Stimulated activated CD8-positive, alpha-beta memory T cell treated with anti-CD3 and anti-CD28 coated beads, Interleukin-4, amount 100 ng/mL, for 1 hour (primary cell): ENCODE measurements at places on chromosomes 5 and 9.

DNA sequence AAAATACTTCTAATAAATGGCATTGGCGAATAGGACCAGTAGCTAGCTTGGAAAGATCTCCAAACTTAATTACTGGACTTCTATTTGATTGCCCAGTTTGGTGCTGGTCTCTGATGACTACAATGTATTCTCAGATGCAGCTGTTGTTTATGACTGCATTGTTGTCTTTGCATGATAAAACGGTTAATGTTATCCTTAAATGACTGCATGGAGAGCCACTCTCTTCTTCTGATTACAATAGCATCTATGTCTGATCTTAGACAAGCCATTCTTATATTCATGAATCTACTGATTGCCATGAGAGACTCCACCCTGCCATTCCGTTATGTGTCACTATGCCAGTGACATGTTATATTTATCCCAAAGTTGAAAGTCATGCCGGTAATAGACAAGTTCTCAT is 42.9 kb upstream of the ERBIN start:
- no peak for DNase-seq

DNA sequence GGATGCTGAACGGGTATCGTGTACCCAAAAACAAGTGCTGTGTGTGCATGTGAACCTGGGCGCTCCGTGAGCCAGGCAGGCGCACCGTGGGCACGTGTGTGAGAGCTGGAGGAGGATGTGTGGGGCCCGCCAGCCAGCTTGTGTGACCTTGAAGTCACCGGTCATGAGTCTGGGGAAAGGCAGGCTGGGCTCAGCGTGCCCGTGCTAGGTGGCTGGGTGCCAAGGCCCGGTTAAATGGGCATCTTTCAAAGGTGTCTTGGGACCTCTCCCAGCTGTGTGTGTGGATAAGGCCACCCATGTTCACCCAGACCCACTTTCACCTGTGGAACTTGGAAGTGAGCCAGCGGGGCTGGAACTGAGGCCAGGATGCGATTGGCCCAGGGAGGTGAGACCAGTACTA is 3.4 kb downstream of the KCNT1 start:
- DNase-seq: no peak

DNA sequence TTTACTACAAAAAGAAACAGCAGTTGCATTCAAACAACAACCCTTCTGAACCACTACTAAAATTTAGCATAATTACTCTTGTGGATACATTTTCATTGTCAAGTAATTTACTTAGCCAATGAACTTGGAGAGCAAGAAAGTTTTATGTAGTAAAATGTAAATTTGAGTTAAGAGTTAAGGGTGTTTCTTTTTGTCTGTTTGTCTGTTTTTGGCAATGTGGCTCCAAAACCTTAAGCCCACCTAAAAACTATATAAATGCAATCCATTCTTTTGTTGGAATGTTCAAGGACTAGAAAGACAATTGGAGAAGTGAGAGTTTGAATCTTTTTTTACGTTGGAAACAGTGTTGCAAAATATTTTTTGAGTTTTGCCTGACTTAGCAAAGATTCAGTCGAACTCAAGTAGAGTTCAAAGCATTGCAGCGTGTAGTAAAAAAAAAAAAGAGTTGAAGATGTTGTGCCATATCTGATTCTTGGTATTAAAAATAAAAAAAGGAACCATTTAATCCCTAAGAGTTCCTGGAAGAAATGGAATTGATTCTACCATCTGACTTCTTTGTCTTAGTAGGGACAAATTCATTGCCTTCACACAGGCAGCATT is 867 bp downstream of the SYK start:
- no peak for DNase-seq

- no peak for DNase-seq
Measured at GRCh38 chr5:177427919-177428573, 1.6 kb downstream of the GRK6 start.

DNA sequence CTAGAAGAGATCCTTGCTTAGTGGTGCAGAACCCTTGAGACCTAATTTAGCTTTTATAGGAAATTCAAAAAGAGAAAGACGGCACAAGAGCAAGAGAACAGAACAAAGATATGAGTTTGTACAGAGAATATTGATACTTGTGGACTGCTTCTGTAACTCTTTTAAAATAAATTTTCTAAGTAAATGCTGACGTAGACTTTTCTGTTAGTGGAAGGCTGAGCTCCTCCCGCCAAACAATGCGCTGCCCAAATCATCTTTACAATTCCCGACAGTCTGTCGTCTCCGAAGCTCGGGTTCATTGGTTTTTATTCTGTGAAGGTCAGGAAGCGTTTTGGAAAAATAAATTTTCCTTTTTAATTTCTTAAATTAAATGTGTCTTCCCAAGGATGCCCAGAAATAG is 22.3 kb downstream of the RORB start:
- no peak for DNase-seq

DNA sequence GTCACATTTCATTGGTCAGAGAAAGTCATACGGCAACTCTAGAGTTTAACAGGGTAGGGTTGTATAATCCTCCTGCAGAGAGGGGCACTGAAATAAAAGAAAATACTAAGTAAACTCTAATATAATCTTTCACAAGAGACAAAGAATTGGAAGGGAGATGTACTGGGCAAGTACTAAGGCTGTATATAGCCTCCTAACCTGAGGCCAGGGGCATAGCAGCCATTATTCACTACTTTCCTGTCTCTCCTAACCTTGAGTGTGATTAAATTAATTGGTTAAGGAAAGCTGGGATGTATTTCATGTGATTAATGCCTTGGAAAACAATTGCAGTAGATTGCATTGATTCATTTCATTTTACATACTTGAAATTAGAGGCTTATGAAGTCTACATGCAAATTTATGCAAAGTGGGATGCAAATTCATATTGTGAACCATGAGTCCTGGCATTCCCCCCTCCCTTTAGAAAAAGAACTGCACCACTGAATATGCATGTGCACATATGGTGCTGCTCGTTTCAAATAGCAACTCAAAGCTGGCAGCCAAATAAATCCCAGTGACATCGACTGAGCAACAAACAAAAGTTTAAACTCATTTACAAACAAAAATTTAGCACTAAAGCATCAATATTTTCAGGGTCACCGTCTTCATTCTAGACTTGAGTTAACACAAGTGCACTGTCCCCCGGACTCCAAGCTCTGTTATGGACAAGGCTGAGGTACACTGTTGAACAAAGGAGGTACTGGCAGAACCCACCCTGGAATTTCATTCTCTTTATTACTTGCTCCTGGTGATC is 70.0 kb downstream of the DMAC1 start:
- DNase-seq: no peak

GRCh38 chr9:82498541-82499317 is 510.2 kb downstream of the SPATA31D1 start:
- DNase-seq: no peak

- no peak for DNase-seq
Measured at GRCh38 chr5:6723816-6724300, 10.6 kb downstream of the TENT4A start.

- DNase-seq: no peak
Measured at GRCh38 chr9:132003896-132004295, 75.8 kb downstream of the MED27 start.

GRCh38 chr5:158796812-158797497 is 302.8 kb downstream of the EBF1 start:
- DNase-seq: no peak

GRCh38 chr5:107474716-107475489 is 195.8 kb downstream of the EFNA5 start:
- no peak for DNase-seq

DNA sequence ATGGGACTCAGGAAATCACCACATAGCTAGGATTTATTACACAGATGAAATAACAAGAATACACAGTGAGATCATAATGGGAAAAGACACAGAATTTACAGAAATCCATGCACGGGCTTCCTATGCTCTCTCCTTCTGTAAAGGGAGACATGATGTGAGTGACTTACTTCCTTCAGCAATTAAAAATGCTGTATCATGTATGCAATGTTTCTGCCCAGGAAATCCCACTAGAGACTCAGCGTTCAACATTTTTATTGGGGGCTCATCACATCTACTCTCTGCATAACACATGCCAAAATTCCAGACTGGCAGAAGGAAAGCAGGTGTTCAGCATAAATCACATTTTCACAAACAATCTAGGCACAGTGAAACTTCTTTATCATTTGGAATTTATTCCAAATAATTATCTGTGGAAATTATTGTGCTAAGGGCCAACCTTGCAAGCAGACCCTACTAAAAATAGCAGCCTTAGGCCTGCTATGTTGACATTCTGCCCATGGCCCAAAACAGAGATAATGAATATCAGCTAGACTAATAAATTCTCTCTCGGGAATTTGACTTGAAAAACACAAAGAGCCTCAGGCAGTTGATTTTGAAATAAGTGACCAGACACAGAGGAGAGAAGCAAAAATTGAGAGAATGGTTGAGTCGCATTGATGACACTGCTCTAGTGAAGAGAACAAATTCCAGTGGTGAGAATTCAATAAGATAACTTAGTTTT is 31.4 kb upstream of the SELENOP start:
- no peak for DNase-seq
